Kasumi-1 (cell line): ENCODE measurements at places on chromosomes 11 and 22.

- no peak for DNase-seq
Measured at GRCh38 chr11:12276356-12276755, 101.0 kb upstream of the PARVA start.

DNA sequence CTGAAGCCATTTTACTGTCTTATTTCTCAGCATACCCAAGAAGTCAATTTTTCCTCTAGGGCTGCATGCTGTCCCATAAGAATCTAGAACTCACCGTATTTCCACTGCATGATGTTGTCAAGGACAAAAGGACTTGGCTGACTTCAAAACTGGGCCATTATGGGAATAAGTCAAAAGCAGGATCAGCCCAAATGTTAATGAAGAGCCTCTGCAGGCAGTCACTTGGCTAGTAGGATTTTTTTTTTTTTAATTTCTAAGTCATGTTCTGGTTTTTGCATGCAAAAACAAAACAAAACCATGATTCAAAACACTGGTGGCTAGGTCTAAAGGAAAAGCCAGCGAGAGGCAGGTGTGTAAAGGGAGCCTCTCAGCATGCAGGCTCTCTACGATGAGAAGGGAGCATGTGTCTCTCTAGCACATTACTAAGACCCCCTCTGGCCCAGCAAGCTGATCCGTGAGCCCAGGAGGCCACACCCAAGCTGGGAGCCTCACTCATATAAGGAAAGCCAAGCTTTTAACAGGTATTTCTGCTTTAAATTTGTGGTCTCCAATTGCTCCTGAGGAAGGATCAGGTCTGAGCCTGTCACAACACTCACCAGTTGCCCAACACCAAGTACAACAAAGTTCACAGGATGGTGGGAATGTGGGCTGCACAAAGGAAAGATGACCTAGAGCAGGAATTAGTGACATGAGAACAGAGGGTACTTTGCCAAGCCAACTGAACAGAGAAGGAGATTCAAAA lies 21.4 kb upstream of the STK33 start:
- no peak for DNase-seq

GRCh38 chr11:133065847-133066485 lies 466.3 kb downstream of the OPCML start:
- DNase-seq, result no peak

- no peak for DNase-seq
Measured at GRCh38 chr22:40727964-40728615, 48.8 kb downstream of the MCHR1 start.
